Activated CD8-positive, alpha-beta T cell treated with anti-CD3 and anti-CD28 coated beads, Interleukin-2, amount 10 ng/mL, durations not matched to agents 7 days and 5 days (primary cell): ENCODE measurements at places on chromosomes 12 and 14. TPM values are rescaled to one million over a fixed set of nuclear protein-coding genes. Genes with fewer than 3 reads are reported as not detected.

- peaks cover 10% of the 10 kb centered on the region for H3K4me1 ChIP-seq
- peak overlapping the region; percentile 46 for H3K27ac ChIP-seq
Observed at GRCh38 chr14:80491131-80491530, 279.8 kb upstream of the DIO2 start.

SLC22A17 gene
- total RNA-seq: 0.94 TPM

HSPB8 gene
- total RNA-seq: not detected

PAPOLA gene
- total RNA-seq: 163 TPM

PRPH gene
- not detected for total RNA-seq
